Activated CD4-positive, CD25-positive, alpha-beta regulatory T cell treated with anti-CD3 and anti-CD28 coated beads, Interleukin-2, amount 50 U/mL, for 72 hours (primary cell): ENCODE measurements at places on chromosomes 13 and 19.

GRCh38 chr19:17999684-18000479 lies 8.1 kb upstream of the ARRDC2 start:
- DNase-seq, result no peak

DNA sequence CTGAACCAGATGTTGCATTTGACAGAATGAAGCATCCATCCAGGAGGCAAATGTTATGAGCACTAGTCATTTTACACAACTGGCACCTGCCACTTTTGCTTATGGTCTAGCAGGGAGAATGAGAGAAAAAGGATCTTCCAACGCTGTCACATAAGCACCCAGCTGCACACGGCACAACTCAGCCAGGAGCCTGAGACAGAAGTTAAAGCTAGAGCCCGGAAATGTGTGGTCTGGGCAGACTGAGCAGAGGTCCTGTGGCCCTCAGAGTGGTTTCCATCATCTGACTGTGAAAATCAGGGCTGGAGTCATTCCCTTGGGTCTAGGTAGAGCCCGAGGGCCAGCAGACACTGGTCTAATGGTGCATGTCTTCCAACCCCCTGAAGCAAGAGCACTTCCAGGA lies 78.4 kb upstream of the XPO4 start:
- DNase-seq, result no peak

DNA sequence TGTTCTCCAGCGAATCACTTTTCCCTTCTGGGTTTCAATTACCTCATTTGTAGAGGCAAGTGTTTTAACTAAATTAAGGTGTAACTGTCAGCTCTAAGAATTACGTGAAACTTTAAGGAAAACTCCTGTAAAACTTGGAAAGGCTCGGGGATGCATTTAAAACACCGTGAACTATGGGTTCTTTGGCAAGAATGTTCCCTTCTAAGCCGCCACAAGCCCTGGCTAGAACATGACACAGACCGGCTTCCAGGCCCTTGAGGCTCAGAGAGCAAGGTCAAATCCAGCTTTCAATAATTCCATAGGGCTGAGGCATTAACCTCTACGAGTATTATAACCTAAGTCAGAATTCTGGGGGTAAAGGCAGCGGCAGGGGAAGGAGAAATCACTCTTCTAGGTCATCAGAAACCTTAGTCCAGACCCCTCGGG lies 685 bp downstream of the VWA8 start:
- DNase-seq, result no peak

- no peak for DNase-seq
These were observed 7.0 kb downstream of the GPR18 start for GRCh38 chr13:99250982-99251825.

DNA sequence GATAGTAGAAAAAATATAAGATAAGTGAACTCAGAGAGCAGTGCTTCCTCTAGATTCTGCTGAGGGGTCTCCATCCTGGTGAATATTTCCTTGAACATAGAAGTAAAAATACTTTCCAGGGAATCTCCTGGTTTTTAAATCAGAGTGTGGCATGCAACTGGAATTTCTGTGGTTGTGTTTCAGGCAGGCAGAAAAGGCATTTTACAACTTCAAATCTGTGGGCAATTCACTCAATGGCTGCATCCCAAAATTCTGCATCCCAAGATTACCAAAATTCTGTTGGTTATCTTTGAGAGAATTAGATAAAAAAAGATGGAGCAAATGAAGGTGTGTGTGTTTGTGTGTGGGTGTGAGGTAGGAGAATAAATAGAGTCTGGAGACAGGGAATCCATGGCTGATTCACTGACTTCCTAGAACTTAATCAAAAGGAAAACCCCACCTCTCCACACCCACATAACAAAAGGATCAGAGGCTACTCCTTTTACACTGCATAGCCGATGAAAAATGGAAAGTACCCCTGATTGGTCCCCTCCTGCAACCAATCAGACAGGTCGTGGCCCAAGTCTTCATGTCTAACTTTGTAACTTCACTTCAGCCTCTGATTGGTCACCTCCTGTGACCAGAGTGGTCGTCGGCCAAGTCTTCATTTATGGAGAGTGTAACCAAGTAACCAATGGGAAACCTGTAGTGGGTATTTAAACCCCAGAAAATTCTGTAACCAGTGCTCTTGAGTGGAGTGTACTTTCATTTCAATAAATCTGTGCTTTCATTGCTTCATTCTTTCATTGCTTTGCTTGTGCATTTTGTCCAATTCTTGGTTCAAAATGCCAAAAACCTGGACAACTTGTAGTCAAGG lies 112.8 kb downstream of the DLEU7 start:
- DNase-seq, result no peak

- DNase-seq, result no peak
These were observed 845.1 kb downstream of the DACH1 start for GRCh38 chr13:71021825-71022422.

- DNase-seq, result no peak
These were observed 114.4 kb downstream of the ZAR1L start for GRCh38 chr13:32200741-32201140.

- DNase-seq, result no peak
These were observed 58.6 kb downstream of the LMO7 start for GRCh38 chr13:75694722-75695121.

- peak; percentile 55 for DNase-seq
These were observed 1.0 kb upstream of the KRI1 start for GRCh38 chr19:10566658-10567410.

DNA sequence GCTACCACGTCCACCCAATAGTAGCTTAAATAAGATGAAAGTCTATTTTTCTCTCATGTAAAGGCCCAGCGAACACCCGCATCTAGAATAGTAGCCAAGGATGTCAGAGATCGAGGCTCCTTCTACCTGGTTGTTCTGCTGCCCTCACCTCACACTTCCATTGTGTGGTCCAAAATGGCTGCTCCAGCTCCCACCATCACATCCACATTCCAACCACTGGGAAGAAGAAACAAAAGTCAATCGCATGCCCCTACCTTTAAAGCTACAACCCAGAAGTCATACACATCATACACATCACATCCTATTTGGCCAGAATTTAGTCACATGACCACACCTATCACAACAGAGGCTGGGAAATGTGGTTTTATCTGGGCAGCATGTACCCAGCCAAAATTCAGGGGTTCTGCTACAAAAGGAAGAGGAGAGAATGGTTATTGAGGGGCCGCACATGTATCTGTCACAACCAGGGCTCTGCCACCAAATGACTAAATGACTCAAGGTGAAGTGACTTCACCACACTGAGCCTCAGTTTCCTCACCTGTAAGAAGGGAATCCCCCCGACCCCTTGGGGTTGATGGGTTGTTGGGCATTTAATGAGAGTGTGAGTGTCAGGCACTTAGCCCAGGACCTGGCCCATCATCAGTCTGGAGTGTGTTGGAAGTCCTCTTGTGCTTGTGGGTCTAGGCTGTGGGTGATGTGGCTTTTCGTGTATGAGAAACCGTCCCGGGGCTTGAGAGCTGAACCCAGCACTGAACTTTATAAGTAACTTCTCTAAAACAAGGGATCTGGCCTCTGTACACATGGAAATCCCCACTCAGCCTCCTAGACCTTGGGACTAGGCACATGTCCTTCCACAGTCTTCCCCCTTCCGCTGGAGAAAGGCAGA lies 10.2 kb upstream of the CBLC start:
- no peak for DNase-seq

- peak; percentile 81 for DNase-seq
These were observed 31.9 kb upstream of the FEM1A start for GRCh38 chr19:4759388-4760284.

GRCh38 chr13:93420887-93421286 lies 194.3 kb downstream of the GPC6 start:
- no peak for DNase-seq

DNA sequence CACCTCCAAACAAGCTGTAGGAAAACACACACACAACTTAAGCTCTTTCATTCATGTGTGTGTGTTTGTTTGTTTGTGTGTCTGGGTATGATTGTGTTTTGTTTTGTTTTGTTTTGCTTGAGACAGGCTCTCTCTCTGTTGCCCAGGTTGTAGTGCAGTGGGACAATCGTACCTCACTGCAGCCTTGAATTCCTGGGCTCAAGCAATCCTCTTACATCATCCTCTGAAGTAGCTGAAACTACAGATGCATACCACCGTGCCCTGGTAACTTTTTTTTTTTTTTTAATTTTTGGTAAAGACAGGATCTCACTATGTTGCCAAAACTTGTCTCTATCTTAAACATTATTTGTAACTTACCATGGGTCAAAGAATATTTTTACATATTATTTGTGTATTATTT lies 431.7 kb downstream of the SLITRK1 start:
- DNase-seq, result no peak

- DNase-seq, result no peak
These were observed 20.3 kb upstream of the TMTC4 start for GRCh38 chr13:100694722-100695508.

DNA sequence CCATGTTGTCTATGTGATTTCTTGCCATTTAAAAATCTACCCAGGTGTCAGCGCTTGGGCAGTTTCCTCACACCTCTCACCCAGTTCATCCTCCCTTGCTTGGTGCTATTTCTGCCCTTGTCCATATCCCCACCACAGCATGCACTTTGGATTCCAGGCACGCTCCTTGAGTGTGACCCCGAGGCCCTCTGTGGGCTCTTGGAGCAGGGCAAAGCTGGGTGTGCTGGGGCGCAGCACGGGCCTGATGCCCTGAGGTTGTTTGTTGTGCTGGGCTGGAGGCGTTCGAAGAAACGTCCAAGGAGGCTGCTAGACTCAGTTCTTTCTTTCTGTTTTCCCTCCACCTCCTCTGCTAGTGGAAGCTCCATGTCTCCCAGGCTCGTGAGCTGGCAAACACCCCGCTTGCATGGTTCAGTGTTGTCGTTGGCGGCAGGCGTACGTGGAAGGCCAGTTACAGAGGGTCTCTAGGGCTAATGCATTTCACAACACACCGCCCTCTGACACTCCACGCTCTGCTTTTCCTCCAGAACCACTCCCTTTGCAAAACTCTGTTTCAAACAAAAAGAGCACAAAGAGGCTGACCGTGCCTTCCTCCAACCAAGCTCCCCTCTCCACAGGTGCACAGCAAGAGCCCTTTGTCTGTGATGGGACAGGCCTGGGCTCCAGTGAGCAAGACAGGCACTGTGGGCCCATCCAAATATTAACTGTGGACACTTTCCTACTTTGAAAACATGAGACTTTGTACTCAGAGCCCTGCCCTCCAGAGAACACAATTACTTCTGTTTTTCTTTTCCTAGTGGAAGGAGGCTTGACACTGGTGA lies 117.7 kb upstream of the GJB6 start:
- DNase-seq, result no peak

DNA sequence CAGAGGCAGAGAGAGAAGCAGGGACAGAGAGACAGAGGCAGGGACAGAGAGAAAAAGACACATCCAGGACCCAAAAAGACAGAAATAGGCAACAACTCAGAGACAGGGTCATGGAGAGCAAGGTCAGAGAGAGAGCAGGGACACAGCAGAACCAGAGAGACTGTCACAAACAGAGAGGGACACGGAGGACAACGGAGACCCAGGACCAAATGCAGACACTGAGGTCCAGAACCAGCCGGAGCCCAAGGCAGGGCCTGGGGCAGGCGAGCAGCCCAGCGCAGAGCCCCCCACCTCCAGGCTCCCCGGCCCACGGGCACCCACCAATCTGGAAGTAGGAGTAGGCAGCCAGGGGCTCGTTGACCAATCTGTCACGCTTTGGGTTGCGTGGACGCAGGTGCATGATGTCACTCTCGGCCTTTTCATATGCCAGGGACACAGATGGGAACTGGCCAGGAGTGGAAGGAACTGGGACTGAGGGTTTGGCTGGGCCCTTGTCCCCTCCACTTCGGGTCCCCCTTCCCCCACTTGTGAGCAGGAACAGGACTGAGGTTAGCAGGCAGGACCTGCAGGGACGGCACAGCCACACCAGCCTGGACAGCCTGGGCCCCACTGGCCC lies 8.1 kb downstream of the TMEM147 start:
- DNase-seq, result no peak

- no peak for DNase-seq
These were observed 34.6 kb downstream of the CEBPA start for GRCh38 chr19:33267706-33268105.

DNA sequence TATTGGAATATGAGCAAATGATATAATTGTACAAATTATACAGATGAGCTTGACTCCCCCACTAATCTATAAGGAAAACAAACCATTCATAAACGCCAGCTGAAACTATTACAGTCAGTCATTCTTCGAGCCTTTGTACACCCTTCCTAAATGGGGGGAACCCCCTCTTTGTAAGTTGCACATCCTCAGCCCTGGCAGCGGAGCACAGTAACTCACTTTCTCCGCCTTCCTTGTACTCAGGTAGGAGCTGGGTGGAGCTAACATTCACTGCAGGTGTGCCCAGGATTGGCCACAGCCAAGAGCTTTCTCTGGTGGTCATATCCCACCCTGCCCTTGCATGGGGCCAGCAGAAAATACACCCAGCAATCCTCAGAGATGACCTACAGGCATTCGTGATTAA lies 28.6 kb downstream of the PIN1 start:
- DNase-seq, result no peak

DNA sequence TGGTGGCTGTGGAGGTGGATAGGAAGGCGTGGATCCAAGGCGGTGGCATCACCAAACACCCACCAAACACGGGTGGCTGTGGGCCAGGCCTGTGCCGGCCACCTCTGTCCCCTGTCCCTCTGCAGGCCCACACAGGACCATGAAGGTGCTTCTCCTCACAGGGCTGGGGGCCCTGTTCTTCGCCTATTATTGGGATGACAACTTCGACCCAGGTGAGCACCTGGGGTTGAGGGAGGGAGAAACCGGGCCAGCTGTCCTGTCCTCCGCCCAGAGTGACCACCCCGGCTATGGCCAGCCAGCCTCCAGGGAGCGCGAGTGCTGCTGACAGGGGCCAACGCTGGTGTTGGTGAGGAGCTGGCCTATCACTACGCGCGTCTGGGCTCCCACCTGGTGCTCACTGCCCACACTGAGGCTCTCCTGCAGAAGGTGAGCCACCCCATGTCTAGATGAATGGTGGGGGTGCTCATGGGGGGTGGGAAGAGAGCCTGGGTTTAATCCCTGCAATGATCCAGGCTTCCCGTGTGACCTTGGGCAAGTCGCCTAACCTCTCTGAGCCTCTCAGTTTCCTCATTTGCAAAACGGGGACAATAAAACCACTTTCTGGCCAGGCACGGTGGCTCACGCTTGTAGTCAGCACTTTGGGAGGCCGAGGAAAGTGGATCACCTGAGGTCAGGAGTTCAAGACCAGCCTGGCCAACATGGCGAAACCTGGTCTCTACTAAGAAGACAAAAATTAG lies 4.0 kb downstream of the HSD11B1L start:
- no peak for DNase-seq

GRCh38 chr13:29597246-29597645 lies 1.8 kb upstream of the SLC7A1 start:
- DNase-seq, result no peak

DNA sequence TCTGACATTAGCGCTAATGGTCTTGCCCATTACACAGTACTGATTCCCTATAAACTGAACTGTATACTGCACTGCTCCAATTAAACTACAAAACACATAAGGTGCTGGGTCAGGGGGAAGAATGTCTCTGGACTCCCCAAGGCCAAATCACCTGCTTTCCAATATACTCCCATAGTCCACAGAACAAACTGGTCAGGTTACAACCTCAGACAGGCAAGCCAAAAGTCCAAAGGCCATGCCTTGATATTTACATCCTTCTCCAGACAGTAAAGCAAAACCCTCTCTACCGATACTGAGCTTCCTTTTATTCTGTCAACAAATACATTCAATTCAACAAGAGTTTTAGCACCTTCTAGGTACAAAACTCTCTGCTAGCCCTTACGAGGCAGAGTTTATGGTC lies 8.9 kb downstream of the ZNF541 start:
- DNase-seq, result no peak
